SK-N-DZ (cell line): ENCODE measurements at places on chromosomes 5 and 9.

DNA sequence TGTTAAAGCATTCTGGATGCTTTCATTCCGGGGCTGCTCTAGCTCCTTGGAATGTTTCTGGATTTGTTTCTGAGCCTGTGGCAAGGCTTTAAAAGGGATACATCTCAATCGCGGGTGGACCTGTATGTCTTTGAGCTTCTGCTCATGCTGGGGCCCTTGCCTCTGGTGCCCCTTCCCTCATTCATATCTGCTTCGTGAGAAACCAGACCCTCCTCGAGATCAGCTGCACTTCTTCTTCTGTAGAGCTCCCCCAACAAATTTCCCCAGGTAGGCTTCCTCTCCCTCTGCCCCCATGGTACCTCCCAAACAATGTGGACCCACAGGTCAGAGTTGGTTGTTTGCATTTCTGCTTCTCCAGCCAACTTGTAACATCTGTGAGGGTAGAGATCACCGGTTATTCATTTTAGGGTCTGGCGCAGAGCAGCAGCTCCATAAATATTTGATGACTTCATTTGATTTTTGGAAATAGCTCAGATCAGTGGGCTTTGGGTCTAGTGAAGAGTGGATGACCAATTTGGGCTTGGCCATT, 6.6 kb downstream of the ZNF618 start:
- DNase-seq = no peak

DNA sequence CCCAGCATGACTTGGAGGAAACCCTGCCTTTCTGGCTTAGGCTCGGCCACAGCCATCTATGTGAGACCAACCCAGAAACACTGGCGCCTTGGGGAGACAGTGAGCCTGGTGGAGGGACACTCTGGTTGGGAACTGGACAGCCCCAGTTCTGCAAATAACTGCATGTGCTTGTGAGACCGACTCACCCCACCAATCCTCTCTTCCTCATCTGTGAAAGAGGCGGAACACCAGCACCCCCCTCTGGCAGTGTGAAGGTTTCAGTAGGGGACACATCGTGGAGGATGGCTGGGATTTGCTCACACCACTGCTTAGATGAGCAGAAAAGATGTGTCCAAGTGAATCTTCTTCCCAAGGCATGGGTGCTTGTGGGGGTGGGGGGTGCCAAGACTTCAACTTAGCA, 43.4 kb upstream of the N4BP3 start:
- DNase-seq = no peak

DNA sequence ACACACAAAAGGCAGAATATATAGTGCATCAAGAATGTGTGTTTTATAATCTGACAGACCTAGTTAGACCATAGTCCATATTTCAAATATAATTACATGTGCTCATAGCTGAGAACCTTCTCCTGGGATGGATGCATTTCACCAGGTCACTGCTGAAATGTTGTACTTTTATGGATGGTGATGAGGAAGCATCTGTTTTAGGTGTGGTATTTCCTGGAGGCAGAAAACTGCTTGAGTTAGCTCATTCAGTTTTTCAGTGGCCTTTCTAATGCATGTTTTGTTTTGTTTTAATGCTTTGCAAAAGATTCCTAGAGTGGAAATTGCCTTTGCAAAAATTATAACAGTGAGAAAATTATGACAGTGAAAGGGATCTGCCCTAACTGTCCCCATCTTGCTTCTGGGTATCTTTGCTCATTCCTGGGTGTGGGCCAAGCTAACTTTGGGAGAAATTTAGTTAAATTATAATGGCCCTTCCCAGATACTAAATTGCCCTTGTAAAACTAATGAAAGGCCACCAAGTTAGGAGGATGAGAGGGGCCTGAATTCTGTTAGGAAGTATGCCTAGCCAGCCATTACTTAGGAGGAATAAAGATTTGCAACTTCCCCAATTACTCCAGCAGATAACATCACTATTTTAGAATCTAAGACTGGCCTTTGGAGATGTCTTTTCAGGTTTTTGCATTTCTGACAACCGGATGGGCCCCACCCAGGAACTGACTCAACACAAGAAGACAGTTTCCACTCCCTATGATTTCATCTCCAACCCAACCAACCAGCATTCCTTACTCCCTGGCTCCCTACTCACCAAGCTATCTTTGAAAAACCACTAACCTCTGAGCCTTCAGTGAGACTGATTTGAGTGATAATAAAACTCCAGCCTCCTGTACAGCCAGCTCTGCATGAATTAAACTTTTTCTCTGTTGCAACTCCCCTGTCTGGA, 7.0 kb upstream of the IL12B start:
- DNase-seq = no peak

DNA sequence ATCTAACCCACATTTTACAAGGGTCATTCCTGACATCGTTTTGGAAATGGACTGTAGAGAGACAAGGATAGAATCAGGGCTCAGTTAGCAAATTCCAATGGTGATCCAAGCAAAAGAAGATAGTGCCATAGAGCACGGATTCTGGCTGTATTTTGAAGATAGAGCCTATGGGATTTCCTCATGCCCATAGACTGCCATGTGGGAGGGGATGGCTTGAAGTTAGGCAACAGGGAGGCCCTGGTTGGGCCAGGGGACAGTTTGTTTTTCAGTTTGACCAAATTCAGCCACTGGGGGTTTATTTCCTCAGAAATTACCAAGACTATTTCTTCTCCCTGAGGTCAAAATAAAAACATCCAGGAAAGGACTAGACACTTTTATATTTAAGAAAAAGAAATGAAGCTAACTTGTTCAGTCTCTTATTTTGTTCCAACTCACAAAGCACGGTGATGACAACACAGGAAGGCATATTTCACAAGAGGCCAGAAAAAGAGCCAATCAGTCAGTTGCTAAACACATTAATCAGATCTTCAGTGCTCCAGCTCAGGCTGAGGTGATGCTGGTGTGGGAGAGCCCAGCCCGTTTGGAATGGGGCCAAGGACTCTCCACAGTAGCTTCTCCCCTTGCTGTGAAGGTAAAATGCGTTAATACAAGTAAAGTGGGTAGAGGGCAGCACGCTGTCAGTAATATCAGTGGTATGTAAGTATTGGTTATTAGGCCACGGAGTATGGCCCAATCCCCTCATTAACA, 4.4 kb upstream of the DCTN4 start:
- DNase-seq = peak; percentile 30

- no peak for DNase-seq
Measured at GRCh38 chr9:132776268-132776667, 101.8 kb downstream of the AK8 start.

- DNase-seq = no peak
Measured at GRCh38 chr5:135678640-135679268, 100.0 kb upstream of the CXCL14 start.

DNA sequence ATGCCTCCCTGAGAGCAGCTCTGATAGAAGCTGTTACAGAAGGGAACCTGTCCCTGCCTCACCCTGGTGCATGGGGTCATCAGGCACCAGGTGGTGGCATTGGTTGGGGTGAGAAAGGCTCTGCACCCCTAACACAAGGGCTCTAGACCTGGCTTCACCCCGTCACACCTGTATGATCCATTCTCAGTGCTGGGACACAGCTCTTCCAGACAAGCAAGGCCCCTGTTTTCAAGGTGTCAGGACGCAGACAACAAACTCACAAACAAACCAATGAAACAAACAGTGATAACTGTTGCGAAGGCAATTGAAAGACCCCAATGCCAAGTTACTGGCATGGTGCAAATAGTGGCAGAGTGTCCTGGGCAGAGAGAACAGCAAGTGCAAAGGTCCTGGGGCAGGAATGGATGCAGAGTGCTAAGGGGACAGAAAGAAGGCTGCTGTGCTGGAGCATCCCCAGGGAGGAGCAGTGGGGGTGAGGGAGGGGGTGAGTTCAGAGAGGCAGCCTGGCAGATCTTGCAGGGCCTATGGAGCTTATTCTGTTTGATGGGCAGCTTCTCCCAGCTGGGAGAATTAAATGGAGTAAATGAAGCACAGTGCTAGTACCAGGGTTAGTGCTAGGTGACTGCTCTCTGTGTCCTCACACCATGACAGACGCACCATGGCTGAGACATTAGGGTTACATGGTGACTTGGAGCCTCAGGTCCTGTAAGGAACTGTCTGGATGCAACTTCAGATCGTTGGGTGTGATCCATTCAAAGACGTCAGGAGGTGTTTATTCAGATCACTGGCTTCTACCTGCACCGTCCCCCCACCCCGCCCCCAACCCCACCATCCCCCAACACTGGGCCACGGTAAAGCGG, 67.9 kb upstream of the UNC5A start:
- no peak for DNase-seq

GRCh38 chr5:181167814-181168488, 20.6 kb downstream of the OR2V2 start:
- DNase-seq = peak; percentile 55

DNA sequence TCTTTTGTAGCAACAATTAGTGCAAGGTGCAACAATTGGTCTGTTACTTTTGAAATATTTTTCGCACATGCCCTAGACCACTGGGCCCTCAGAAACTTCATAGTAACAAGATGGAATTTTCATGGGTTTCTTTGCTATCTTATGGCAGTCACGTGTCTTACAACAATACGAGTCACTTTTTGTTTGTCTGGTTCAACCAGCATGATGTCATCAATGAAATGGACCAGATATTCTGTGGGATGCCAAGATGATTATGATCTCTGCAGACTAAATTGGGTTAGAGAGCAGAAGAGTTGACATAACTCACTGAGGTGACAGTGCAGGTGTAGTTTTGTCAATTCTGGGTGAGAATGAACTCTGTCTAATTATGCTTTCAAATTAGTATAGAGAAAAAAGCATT, 239.6 kb upstream of the RIOK2 start:
- no peak for DNase-seq

GRCh38 chr5:10145923-10146401, 103.7 kb downstream of the ATPSCKMT start:
- peak; percentile 37 for DNase-seq

GRCh38 chr9:35859310-35859989, 10.8 kb downstream of the OR13J1 start:
- DNase-seq = no peak

DNA sequence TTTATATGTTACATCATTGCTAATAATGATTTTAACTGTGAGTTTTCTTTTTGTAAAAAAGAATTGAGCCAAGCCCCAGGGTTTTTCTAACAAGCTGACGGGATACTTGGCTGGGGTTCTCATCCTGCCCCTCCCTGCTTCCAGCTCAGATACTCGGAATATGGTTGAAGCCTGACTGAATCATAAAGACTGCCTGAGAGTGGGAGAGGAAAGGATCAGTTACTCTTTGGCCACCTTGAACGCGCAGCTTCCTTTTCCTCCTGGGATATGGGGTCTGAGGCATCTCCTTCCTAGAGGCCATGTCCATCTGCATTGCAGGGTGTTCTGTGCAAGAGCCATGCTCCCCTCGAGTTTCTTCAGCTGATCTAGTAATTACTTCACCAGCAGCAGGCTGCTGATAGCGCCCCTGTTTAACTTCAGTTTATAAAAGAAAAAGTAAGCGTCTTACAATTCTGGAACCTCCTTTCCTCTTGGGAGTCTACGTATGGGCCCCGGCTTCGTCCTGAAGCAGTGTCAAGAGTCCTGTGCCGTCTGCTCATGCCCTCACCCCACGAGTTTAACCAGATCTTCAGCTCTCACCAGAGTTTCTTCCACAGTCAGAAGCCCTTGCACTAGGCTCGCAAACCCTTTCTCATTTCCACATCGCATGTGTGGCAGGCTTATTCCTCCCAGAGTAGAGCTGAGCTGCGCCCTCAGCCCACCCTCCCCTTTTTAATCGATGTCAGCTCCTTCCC, 130.0 kb downstream of the MVB12B start:
- DNase-seq = no peak

- DNase-seq = no peak
Measured at GRCh38 chr9:33850267-33850629, 33.3 kb downstream of the UBE2R2 start.

DNA sequence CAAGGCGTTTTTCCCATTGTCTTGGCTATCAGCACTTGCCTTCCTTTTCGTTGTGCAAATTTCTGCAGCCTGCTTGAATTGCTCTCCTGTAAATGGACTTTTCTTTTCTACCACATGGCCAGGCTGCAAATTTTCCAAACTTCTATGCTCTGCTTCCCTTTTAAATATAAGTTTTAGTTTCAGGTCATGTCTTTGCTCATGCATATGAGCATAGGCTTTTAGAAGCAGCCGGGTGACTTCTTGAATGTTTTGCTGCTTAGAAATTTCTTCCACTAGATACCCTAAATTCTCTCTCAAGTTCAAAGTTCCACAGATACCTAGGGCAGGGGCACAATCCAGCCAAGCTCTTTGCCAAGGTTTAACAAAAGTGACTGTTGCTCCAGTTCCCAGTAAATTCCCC, 22.4 kb upstream of the PTPDC1 start:
- DNase-seq = no peak

GRCh38 chr5:35024911-35025510, 22.7 kb downstream of the AGXT2 start:
- DNase-seq = no peak

DNA sequence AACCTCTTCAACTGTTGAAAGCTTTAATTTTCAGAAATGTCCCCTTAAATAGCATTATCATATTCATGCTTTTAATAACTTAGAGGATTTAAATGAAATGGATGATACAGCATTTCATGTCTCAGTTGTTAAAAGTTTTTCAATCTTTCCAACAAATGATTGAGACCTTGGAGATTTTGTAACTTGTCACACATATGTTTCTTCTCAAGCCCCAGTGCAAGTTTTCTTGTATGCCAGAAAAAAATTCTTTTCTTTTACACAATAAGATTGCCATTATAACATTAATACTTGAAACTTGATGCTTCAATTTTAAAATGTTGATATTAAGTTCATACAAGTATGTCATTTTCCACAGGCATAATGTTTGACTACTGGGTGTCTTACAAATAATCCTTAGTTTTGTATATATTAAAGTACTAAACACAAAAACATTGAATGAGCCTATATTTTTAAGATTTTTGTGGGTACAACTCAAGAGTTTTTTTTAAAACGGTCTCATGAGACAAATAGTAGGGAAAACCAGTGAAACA, 124.5 kb downstream of the AGTPBP1 start:
- no peak for DNase-seq

GRCh38 chr9:134127616-134128015, 8.3 kb upstream of the WDR5 start:
- DNase-seq = no peak

GRCh38 chr9:84975926-84976325, 306.4 kb downstream of the NTRK2 start:
- no peak for DNase-seq

DNA sequence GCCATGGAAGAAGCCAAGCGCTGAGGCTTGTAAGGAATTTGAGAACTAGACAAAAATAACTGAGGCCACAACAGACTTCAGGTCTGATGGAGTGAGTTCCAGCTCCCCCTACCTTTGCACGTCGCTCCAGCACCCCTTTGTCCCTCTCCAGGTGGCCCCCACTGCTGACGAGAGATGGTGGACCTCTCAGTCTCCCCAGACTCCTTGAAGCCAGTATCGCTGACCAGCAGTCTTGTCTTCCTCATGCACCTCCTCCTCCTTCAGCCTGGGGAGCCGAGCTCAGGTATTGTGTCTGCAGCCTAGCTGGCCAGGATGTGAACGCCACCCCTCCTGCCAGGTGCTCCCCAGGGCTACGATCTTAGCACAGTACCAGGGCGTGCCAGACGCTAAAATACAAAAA, 5.2 kb downstream of the BTNL9 start:
- no peak for DNase-seq

DNA sequence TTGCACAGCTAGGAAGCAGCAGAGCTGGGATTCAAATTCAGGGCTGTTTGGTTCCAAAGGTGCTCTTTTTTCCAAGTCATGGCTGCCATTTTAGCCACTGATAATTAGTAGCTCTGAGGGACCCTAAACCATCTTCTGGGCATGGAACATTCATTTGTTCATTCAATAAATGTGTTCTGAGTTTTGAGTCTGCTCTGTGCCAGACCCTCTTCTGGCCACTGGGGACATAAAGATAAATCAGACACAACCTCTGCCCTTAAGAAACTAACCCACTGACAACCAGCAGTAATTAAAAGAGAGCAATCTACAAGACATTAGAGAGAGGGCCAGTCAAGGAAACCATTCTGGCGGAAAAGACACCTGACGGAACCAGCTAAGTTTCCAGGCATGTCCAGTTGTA, 2.0 kb upstream of the CPEB4 start:
- DNase-seq = no peak
